ENCODE measurements at places on chromosomes 4 and X.

- DNase-seq: no peak
Observed at GRCh38 chr4:96389770-96390169, 549.9 kb downstream of the PDHA2 start.

- DNase-seq: peak; percentile 41
Observed at GRCh38 chr4:39814403-39815185, 116.7 kb downstream of the UBE2K start.

GRCh38 chr4:108060164-108060563 is 70.5 kb downstream of the HADH start:
- DNase-seq: no peak

DNA sequence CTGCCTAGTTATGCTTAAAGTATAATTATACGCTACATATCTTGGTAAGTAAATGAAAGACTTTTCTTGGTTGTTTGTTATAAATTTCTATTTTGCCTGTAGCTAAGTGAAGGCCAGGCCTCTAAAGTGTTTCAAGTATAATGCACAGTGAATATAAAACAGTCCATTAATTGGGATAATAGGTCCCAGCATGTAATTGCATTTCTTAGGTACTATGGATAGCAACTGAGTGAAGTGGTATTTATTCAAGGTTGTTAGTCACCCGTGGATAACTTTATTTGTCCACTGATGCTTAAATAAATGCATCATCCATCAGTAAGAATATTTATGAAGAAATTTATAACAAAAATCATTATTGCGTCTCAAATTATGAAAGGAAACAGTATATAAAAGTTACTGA is 59.1 kb downstream of the TEX13C start:
- no peak for DNase-seq

DNA sequence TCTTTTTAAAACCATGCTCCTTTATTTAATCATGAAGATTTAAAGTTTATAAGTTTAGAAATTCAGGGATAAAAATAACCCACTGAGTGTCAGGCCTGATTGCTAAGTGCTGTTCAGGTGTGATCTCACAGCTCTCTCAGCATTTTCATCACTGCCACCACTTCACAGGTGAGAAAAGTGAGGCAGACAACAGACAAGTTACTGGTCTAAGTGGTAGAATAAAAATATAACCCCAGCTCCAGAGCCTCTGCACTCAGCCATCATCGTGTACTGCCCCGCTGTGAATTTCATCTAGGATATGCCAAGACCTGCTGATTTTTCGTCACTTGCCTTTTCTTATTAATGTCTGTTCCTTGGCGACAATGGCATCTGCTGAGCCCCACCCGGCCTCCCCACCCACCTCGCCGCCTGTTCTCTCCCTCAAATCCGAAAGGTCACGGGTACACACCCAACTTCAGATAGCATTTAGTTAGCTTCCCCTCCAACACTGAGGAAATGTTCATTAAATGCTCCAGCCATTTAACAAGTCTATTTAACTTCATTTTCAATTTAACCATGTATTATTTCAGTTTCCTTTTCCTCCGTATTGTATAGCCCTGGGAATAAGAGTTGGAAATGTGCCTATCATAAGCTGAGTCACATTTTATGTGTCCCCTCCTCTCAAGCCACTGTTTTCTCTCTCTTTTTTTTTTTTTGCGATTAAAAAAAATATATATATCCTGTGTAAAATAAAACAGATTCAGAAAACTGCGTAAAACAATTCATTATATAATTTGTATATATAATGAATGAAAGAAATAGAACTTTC is 236.5 kb downstream of the CBR4 start:
- DNase-seq: no peak

DNA sequence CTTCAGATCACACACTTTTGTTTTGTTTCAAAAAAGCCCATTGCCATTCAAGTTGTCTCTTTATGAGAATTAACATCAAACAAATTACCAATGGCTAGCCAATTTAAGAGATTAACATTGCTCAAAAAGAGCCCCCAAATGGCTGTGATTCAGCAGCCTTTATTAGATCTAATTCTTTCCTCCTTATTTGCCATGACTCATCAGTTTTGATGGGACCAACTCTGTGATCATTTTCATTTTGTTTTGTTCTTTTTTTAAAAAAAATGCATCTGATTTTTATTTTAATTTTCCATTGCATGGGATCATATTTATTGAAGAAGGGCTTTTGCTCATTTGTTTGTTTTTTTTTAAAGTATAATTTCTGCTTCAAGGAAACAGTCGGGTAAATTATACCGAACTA is 161.6 kb upstream of the FRMPD4 start:
- no peak for DNase-seq

- DNase-seq: no peak
Observed at GRCh38 chr4:13193662-13194061, 290.5 kb downstream of the RAB28 start.

GRCh38 chr4:133014473-133015135 is 134.5 kb upstream of the PCDH10 start:
- DNase-seq: no peak

DNA sequence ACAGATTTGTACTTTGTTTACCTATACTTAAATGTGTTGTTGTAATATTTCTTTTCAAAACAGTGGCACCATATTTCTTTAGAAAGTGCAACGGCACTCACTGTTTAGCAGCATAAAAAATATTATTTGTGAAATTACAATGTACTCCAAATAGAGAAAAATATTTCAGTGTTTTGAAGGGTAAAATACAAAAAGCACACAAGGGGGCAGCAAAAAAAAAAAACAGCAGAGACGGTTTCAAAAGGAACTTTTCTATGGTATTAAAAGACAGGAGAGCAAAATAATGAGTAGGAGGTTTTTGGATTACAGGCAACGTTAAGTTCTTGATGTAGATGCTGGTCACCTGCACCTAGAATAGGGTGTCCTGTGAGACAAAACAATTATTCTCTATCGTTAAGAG is 2.0 kb downstream of the NUDT11 start:
- DNase-seq: no peak

DNA sequence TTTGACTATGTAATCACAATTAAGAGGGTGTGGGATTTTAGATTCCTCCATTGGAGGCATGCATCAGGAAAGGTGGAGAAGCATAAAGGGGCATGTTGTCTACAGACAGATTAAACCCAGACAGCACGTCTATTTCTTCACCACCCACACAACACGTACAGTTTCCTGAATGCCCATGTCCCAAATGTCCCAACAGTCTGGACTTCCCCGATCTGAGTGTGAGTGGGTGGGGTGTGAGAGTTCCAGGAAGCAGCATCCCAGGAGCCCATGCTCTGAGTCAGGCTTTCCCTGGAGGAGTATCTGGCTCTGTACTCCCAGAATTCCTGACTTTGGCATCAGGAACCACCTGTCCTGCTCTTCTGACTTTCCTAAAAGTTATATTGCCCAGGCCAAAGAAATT is 30.8 kb upstream of the NDP start:
- DNase-seq: no peak

GRCh38 chr4:151990201-151990600 is 229.4 kb upstream of the GATB start:
- no peak for DNase-seq

GRCh38 chrX:20609916-20610415 is 343.3 kb upstream of the RPS6KA3 start:
- DNase-seq: no peak

DNA sequence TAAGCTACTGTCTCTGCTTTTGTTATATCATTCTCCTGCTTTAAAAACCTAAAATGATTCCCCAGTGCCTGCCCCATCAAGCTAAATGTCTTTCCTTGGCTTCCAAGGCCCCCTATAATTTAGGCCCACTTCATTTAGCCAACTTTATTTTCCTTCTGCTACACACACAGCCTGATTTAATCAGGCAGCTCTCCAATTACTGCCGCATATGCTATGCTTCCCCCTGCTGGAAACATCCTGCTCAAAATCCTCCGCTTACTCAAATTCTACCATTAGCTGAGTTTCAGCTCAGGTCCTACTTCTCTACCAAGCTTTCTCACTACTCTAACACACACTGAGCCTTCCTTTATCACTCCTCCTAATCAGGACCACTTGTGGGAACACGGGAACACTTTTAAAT is 17.0 kb downstream of the LAMP2 start:
- DNase-seq: no peak

DNA sequence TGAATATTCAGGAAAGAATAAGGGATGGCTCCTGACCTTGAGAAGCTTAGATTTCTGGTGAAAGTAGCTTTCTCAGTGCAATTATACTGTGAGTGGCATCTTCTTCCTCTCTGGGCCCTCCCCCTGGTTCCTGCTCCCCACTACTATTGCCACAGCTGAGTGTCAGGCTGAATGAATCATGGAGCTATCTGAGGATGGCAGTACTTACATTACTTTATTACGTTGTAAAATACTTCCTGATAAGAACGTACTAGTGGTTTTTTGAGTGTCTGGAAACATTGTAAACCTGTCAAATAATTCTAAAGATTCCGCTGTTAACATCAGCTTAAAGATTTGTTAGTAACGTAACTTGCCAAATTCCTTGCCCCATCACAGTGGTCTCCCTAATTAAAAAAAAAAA is 36.2 kb downstream of the ARHGAP10 start:
- no peak for DNase-seq

DNA sequence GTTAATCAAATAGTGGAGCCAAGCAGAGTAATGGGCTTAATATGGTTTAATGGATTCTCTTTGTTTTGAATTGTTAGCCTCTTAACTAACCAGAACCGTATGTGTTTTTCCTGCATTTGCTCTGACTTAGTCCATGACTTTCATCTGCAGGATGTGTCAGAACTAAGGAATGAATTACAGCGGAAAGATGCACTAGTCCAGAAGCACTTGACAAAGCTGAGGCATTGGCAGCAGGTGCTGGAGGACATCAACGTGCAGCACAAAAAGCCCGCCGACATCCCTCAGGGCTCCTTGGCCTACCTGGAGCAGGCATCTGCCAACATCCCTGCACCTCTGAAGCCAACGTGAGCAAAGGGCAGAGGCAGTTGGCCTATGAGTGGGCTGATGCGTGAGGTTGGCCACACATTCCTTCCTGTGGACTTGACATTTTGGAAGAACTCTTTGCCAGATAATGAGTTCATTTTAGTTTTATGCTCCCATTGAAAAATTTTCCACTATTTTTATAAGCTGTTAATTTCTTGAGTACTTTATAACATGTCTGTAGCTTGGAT is 9.1 kb downstream of the MED28 start:
- DNase-seq: no peak

- DNase-seq: no peak
Observed at GRCh38 chrX:154000051-154000450, 19.7 kb downstream of the IRAK1 start.

DNA sequence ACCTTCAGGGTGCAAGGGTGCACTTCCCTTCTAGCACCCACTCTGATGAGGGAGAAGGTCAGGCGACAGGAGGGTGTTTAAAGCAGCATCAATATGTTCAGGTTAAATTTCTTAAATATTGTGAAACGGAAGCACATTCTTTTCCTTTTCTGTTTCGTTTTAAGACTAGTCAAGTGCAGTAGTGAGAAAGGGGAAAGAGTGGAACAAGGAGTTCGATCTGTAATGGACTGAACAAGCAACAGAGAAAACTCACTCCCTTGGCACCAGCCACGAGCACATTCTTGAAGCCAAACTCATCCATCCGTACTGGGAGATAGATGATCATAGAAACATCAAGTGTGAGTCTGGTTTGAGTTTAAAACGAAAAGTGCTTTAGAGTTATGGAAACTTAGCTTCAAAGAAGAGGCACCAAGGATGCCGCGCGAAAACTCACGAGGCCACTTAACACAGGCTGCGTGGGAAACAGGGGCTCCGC is 815 bp downstream of the FAM53A start:
- DNase-seq: no peak

DNA sequence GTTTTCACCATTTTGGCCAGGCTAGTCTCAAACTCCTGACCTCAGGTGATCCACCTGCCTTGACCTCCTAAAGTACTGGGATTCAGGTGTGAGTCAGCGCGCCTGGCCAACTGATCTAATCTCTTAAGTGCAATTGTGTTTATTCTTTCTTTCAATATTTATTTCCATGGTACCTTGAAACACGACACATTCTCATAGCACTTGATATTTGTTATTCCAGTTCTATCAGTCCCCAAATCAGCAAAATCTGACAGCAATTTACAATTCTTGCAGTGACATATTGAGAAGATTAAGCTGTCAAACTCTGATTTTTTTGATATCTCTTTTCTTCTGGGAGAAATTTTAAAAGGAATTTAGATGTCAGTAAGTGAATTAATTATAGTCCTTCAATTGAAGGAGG is 218.1 kb upstream of the FAT4 start:
- no peak for DNase-seq

- no peak for DNase-seq
Observed at GRCh38 chr4:113810906-113811305, 49.4 kb upstream of the CAMK2D start.

DNA sequence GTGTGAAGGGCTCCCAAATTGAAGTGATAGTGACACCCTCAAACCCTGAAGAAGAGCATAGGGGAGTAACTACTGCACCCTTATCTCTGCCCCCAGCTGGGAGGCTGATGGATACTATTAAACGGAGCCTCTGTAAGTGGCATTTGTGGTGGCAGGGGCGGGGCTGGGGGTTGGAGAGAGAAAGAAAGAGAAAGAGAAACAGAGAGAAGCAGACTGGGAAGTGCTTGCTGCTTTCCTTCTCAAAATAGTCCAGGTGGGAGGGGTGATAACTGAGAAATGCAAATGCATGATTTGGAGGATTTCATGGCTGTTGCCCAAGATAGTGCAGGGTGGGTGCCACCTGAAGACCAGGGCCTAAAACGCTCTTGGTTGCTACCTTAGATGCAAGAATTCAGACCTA is 253.5 kb upstream of the GATB start:
- DNase-seq: peak; percentile 66

DNA sequence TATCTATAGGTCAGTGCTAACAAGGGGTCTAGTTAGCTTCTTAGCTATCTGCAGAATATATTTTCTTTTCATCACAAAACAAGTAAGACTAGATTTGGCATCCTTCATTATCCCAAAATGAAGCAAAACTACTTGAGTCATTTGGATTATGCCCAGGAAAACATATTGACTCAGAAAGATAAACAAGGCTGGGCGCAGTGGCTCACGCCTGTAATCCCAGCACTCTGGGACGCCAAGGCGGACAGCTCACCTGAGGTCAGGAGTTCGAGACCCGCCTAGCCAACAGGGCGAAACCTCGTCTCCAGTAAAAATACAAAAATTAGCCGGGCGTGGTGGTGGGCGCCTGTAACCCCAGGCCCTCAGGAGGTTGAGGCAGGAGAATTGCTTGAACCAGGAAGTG is 18.0 kb upstream of the MND1 start:
- no peak for DNase-seq

- no peak for DNase-seq
Observed at GRCh38 chr4:75908555-75908954, 6.3 kb upstream of the PPEF2 start.

- DNase-seq: no peak
Observed at GRCh38 chrX:107675823-107676555, 47.7 kb downstream of the PRPS1 start.

- no peak for DNase-seq
Observed at GRCh38 chr4:153114771-153115321, 89.4 kb upstream of the TRIM2 start.

- no peak for DNase-seq
Observed at GRCh38 chr4:188023682-188024081, 28.1 kb downstream of the ZFP42 start.

GRCh38 chrX:72621163-72621562 is 48.5 kb upstream of the HDAC8 start:
- DNase-seq: no peak
